ENCODE measurements at places on chromosomes 5 and 9.

GRCh38 chr9:74663439-74663838 lies 166.3 kb downstream of the RORB start:
- no peak for DNase-seq

DNA sequence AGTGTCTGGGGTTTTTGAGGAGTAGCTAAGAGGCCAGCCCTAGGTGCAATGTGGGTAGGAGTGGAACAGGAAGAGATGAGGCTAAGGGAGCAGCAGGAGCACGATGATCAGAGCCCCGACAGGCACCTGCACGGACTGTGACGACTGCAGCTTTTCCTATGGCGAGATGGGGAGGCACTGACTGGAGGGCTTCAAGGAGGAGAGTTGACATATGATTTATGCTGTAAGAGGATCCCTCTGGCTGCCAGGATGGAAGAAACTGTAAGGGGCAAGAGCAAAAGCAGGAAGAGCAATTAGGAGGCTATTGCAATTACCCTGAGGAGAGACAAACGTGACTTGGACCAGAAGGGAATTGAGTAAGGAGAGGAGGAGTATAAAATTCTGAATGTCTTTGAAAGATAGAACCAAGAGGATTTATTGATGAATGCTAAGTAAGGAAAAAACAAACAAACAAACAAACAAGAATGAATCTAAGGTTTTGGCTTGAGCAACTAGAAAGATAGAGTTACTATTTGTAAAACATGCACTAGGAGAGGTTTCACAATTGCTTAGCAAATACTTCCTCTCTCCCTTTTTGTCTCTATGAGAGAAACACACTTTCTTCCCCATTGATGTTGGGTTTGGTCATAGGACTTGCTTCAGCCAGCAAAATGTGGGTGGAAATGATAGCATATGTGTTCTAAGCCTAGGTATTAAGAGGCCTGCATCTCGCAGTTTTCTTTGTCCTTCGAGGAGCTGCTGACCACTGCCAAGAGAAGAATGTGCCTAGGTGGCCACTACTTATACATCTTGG lies 32.9 kb downstream of the TRPC7 start:
- no peak for DNase-seq

DNA sequence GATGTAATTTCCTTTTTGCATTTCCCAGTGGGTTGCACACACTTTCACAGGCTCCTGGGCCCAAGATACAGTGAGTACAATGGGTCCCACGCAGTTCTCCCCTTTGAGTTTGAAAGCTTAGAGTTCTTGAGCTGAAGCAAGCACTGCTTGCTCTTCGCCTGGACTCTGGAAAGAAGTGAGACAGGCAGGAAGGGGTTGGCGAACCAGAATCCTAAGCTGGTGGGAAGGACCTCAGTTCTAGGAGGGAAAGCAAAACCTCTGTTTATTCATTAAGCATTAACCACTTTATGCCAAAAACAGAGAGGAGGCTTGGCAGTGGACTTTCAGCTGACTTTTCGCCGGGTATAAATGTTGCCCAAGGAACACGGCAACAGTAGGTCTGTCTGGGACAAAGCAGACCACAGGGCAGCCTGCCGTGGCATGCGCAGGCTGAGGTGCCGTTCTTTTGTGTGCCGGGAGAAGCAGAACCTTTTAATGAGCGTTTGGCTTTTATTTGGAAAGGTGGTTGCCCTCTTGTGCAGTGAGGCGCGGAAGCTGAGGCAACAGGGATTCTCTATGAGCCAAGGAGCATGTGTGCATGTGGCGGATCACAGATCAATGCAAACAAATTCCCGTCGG lies 239.9 kb upstream of the PANK3 start:
- no peak for DNase-seq

GRCh38 chr9:130432362-130432761 lies 12.4 kb upstream of the ASS1 start:
- no peak for DNase-seq

DNA sequence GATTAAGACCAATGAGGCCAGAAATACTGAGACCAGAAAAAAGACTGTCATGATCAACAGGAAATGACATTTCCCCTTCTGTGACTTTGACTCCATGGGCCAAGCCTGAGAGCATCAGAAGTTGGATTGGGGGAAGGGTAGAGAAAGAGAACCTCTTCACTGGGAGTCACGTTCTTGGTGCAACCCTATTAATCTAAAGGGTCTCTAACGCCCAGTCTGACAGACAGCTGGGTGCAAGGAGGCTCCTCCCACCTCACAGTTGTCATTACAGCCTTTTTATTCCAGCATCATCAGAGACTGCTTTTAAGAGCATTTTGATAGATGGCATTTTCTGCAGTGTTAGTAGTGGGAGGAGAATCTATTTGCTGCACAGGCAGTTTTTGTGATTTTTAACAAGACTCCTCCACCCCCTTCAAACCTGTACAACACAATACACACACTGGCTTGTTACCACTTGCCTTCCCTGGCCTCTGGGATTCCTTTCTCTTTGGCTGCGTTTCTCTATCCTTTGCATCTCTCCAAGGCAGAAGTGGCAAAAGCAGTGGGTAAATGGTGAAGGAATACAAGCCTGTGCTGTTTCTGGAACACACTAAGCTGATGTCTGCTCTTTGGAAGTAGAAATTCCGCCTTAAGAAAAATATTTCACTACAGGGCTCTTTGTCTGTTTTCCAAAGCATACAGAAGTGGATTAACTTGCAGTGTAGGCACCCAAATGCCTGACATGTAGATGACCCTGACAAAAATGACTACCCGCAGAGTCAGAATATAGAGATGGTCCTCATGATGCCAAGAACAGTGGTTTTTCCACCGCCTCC lies 310.4 kb upstream of the ZNF608 start:
- DNase-seq = no peak

- DNase-seq = no peak
These were observed 80.4 kb downstream of the LHFPL2 start for GRCh38 chr5:78568212-78568611.

GRCh38 chr5:13809921-13810320 lies 134.6 kb downstream of the DNAH5 start:
- no peak for DNase-seq

DNA sequence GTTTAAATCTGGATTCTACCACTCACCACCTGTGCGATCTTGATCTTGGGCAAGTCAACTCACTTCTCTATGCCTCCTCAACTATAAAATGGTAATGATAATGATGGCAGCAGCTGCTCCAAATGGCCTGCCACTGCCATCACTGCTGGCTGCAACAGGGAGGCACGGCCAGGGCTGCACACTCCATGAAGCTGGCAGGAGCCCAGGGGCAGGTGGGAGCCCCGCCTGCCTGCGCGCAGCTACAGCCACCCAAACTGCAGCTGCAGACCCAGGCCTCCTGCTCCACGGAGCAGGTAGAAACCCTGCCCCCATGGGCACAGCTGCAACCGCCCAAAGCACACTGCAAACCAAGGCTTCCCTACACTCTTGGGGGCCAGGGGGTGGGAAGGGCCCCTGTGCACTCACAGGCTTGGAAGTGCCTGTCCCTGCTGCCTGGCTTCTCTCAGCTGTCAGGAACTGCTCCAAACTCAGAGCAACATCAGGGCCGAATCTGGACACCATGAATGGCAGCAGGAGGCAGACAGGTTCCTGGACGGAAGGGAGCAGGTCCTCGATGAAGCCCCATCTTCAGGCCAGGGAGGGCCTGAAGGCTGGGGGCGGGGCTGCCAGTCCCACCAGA lies 57.6 kb downstream of the PRELID2 start:
- DNase-seq = no peak

GRCh38 chr9:20884985-20885593 lies 146.4 kb downstream of the HACD4 start:
- no peak for DNase-seq

GRCh38 chr9:87065981-87066380 lies 118.7 kb upstream of the GAS1 start:
- DNase-seq = no peak

- no peak for DNase-seq
These were observed 254.0 kb upstream of the GAS1 start for GRCh38 chr9:87201351-87201751.

GRCh38 chr5:166994226-166994625 lies 1297.2 kb upstream of the WWC1 start:
- no peak for DNase-seq

GRCh38 chr5:142107736-142108431 lies 695 bp upstream of the NDFIP1 start:
- no peak for DNase-seq

- no peak for DNase-seq
These were observed 6.1 kb upstream of the TMEFF1 start for GRCh38 chr9:100466829-100467221.

DNA sequence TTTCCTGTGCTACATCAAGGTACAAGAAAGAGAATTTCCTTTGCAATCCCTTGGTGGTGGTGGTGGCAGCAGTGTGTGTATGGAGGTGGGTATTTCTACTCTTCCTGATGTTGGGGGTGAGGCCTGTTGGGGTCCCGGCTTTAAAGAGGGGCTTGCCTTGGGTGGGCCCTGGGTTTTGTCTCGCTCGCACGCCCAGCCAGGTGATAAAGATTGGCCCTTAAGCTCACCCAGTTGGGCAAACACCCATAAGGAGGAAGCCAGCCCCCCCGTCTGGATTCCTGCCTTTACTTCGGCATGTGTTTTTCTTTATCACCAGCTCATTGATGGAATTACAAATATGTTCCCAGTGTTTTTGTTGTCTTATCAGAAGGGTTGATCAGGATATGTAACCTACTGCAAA lies 16.0 kb upstream of the SARDH start:
- no peak for DNase-seq

DNA sequence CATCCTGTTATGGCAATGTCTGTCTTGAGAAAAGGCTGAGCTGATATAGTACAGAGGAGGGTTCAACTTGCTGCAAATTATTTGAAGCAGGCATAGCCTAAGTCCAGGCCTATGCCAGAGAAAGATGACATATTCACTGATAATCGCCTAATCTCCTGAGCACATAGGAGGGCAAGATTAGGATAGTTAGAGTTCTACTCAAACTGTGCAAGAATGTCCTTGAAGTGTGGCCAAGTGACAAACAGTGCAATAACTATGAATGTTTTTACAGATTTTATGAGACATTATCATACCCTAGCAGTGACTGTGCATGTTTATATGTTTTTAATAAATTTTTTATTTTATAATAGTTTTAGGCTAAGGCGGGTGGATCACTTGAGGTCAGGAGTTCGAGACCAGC lies 96.2 kb downstream of the TSSK1B start:
- DNase-seq = no peak

DNA sequence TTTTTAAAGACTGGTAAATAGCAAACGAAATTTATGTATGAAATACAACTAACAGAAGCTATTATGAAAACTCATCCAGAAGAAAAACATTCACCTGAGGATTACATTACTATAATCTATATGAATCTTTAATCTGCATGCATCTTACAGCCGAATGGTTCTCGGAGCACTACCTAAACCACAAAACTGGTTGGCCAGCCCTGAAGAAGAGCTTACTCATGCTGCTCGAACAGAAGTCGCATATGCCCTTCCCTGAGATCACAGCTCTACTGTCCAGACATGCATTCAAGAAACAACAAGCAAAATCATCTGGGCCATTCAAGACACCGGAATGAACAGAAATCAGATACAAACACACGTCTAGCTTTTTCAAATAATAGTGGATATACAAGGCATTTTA lies 931.0 kb upstream of the DMAC1 start:
- DNase-seq = no peak

GRCh38 chr5:149072791-149073190 lies 9.9 kb upstream of the SH3TC2 start:
- DNase-seq = no peak

- DNase-seq = no peak
These were observed 65.8 kb downstream of the SHB start for GRCh38 chr9:38003230-38003629.

GRCh38 chr5:73306741-73307275 lies 133.8 kb downstream of the TMEM174 start:
- no peak for DNase-seq

- no peak for DNase-seq
These were observed 37.6 kb downstream of the PAM start for GRCh38 chr5:102792705-102793104.

- DNase-seq = no peak
These were observed 199.1 kb downstream of the NNT start for GRCh38 chr5:43802119-43802518.

- no peak for DNase-seq
These were observed 21.7 kb upstream of the NRARP start for GRCh38 chr9:137323531-137324331.

DNA sequence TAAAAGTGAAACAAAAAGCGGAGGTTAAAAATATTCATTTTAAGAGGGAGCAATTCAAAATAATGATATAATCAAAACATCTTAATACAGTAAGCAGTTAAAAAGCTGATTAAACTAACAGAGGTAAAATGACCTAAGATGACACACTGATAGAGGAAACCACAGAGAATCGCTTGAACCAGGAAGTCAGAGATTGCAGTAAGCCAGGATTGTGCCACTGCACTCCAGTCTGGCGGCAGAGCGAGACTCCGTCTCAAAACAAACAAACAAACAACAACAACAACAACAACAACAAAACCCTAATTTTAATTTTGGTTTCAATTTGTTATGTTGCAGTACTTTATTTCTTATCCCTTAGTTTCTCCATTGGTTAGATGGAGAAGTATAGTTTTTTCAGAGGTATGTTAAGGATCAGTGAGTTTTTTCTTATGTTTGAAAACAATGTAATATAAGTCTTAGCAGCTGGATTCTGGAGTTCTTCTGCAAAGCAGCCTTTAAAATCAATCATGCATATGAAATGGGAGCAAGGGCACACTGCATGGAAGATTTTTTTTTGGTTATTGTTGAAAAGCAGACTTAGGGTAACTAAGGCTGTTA lies 58.5 kb downstream of the MLANA start:
- no peak for DNase-seq

GRCh38 chr9:110891760-110892159 lies 146.5 kb downstream of the LPAR1 start:
- DNase-seq = no peak

GRCh38 chr9:136902259-136902821 lies 16.0 kb downstream of the TRAF2 start:
- no peak for DNase-seq

GRCh38 chr5:4646715-4647375 lies 493.3 kb upstream of the ADAMTS16 start:
- no peak for DNase-seq

DNA sequence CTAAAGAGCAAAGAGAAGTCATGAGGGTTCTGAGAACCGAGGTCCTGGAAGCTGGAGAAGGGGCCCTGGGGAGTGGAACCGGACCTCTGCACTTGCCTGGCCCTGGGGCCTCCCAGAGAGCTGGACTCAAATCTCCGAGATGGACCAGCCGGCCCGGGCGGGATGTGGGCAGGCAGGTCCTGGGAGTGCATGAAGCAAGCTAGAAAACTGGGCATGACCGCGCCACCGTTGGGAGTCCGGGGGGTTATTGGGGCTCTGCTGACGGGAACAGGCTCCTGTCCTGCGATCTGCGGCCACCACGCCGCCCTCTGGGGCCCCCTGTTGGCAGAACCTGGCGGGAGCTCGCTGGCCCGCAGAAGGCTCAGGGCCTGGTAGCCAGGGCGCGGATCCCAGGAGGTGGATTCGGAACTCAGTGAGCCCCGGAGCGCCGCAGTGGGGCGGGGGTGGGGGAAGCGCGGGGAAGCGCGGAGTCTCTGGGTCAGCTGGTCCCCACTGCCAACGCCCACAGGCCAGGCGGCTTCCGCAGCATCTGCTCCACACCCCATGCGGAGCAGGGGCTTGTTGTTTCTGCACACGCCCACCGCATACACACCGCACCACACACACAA lies 150.6 kb downstream of the ERCC6L2 start:
- no peak for DNase-seq

- DNase-seq = no peak
These were observed 1.6 kb downstream of the WDR38 start for GRCh38 chr9:124854822-124855221.

- no peak for DNase-seq
These were observed 2.4 kb downstream of the MRPL36 start for GRCh38 chr5:1797103-1797800.

GRCh38 chr9:81871695-81872094 lies 56.5 kb upstream of the SPATA31D4 start:
- no peak for DNase-seq

- DNase-seq = no peak
These were observed 227.1 kb downstream of the ARHGEF28 start for GRCh38 chr5:73853091-73853490.

Data from cortex of kidney (tissue), 1 donor.